ENCODE measurements at places on chromosomes 1 and 21.

GRCh38 chr1:94259635-94260289, 22.4 kb upstream of the ARHGAP29 start:
- no peak for DNase-seq

- no peak for DNase-seq
Observed at GRCh38 chr1:111990026-111990877, 784 bp upstream of the KCND3 start.

DNA sequence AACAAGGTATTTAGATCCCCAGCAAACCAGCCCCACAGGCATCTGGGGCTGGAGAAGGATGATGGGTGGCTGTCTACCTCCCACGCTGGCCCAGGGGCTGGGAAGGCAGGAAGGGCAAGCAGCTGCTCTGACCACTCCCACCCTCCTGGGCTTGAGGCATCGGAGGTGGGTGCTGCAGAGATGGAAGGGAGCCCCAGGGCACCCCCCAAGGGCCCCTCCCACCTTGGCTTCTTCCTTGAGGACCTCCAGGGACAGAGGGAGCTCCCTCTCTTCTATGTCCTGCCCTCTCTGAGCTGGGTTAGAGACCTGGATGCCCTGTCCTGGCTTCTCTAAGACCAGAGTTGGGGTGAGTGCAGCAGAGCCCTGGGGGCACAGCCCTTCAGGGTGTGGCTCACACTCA, 3.1 kb downstream of the CD52 start:
- no peak for DNase-seq

DNA sequence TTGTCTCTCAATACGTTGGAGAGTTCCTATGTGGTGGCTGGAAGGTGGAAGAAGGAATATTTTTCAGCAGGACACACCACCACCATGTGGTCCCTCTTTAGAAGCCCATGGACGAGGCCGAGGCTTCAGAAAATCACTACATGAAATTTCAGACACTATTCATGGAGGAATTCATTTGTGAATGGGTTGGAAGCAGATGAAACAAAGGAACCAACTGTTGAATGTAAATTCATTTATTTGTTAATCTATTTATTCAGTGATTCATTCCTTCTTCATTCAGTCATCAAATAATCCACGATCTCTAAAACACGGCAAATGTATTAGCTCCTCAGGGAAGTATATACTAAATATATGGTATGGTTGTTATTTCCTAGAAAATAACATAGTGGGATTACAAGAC, 12.2 kb downstream of the SLC35F3 start:
- no peak for DNase-seq

GRCh38 chr21:42708107-42708506, 54.7 kb downstream of the PDE9A start:
- no peak for DNase-seq

- peak; percentile 29 for DNase-seq
Observed at GRCh38 chr1:209926045-209926444, 12.0 kb upstream of the SYT14 start.

DNA sequence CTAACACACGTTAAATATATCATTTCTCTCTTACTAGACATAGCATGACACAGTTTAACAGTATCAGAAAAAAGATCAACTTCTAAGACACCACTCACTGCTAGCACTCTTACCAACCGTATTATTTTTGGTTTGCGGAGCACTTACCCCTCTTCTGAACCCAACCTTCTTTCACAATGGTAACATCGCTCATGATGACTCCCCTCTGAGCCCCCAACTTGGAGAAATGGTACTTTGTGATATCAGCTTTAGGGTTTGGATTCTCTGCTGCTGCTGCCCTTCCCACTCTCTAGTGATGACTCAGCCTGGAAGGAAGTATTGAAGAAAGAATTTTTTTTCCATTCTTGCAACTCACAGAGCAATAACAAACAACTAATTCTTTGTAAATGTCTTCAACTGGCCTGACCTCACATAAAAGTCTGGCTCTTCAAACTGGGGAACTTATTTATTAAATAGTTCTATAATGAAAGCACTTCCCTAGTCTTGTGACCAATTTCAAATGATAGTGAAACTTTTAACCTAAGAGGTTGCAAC, 7.0 kb downstream of the AKT3 start:
- peak; percentile 43 for DNase-seq

- no peak for DNase-seq
Observed at GRCh38 chr1:208065862-208066261, 154.9 kb upstream of the CD34 start.

GRCh38 chr1:189538271-189538670, 939.4 kb downstream of the BRINP3 start:
- DNase-seq, result no peak
